ENCODE measurements at places on chromosomes 7 and 10.

- no peak for DNase-seq
Measured at GRCh38 chr7:96023387-96023786, 251.0 kb downstream of the DYNC1I1 start.

- no peak for DNase-seq
Measured at GRCh38 chr10:69662901-69663300, 32.9 kb downstream of the FAM241B start.

DNA sequence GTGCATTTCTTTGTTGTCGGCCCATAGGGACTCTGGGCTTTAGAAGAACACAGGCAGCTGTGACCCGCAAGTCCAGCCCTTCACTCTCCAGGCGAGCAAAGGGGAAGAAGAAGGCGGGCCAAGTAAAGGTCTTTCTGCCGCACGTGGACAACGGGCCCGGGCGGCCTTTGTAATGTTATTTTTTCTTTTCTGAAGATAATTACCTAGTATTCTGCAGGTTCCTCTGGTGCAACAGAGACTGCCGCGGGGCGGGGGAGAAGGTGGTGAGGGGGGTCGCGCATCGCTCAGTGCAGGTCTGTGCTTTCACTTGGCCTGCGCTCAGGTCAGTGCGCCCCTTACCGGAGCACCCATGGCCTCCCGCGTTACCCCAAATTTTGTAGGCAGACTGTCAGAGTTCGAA lies 7.1 kb upstream of the TBX20 start:
- no peak for DNase-seq

DNA sequence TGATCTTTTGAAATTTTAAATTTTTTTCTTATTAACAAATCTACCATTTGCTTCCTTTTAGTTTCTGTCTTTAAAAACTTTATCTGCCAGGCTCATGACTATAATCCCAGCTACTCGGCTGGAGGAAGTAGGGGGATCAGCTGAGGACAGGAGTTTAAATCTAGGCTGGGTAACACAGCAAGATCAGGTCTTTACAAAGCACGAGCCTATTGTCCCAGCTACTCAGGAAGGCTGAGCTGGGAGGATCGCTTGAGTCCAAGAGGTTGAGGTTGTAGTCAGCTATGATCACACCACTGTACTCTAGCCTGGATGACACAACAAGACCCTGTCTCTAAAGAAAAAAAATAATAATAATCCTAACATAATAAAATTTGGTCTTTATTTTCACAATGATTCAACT lies 17.5 kb downstream of the DPY19L1 start:
- DNase-seq = no peak

DNA sequence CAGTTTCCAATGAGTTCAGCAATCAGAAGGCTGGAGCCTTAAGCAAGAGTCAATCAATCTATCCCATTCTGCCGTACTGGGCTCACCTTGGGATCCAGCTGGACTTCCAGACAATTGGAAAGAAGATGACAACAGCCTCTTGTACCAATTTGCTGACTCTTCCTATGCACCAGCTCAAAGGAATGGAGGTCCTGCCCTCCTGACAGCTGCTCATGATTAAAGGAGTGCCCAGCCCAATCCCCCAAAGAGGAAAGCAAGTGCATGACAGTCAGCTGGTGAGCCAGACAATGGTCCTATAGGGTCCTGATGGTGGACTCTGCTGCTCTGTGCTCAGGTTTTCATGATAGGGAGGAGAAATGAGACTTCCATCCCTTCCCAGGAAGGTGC lies 25.1 kb downstream of the VSTM4 start:
- DNase-seq = no peak

GRCh38 chr7:131385039-131385605 lies 57.4 kb downstream of the MKLN1 start:
- DNase-seq = no peak

- DNase-seq = no peak
Measured at GRCh38 chr10:58791137-58791536, 278.5 kb downstream of the BICC1 start.

GRCh38 chr10:24118246-24118645 lies 90.7 kb upstream of the KIAA1217 start:
- DNase-seq = no peak

DNA sequence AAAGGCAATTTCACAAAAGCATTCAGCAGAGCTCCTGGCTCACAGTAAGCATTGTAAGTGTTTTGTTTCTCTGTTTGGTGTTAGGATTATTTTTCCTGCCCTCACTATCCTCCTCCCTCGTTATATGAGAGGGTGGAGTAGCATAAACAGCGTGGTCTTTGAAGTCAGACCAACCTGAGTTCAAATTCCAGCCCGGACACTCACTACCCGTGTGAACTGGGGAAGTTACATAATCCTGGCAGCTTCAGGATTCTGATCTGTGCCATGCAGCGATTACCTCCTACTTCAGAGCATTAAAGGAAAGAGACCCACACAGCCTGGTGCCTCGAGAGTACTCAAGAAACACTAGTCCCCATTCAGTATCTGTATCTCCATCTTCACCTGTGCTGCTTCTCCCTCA lies 386.5 kb downstream of the INHBA start:
- DNase-seq = no peak

- no peak for DNase-seq
Measured at GRCh38 chr10:67976292-67977245, 92.1 kb downstream of the SIRT1 start.

DNA sequence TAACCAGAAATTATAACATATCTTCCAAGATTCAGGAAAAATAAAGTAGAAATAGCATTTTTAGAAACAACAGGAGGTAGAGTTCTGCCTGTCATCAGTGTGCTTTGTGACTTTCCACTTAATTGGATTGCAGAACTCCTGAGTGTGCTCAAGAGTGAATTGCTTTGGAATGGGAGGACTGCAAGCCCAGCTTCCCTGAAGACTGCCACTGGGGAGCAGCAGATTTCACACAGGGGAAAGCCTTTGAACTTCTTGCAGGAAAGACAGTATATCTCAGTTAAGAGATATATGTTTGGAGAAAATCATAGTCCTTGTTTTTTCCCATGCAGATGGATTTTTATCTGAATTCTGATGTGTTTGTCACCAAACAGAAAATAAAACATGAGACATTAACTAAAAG lies 124.5 kb downstream of the TMEM168 start:
- DNase-seq = no peak

DNA sequence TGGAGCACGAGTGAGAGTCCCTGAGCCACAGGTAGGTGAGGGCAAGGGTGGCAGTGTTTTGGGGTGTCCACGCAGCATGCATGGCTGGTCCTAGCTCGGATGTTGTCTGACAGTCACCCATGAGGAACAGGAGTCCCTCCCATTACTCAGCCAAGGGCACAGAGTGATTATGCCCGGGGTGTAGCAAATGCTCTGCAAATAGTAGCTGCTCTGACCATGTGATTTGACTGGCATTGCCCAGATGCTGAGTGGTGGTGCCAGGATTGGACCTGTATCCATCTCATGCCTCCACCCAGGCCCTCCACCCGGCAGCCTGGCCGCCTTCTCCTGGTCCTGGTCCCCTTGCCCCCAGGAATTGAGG lies 150.8 kb downstream of the GRK5 start:
- no peak for DNase-seq

DNA sequence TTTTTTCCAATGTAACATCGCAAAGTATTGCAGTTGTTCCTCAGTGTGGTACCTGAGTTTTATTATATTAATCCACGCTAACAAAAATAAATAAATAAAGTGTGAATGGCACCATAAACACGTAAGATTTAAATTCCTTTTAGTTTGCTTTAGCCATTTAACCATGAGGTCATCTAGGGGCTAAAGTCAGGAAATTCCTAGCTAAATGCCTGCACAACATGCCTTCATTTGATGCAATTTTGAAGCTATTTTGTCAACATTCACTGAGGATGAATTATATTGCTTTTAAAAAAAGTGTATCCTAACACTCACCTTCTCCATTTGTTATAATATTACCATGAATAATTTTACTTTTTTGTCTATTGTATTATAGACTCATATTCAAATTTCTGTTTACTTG lies 714.4 kb downstream of the GATA3 start:
- no peak for DNase-seq

- no peak for DNase-seq
Measured at GRCh38 chr10:84084342-84084741, 55.0 kb upstream of the GHITM start.

DNA sequence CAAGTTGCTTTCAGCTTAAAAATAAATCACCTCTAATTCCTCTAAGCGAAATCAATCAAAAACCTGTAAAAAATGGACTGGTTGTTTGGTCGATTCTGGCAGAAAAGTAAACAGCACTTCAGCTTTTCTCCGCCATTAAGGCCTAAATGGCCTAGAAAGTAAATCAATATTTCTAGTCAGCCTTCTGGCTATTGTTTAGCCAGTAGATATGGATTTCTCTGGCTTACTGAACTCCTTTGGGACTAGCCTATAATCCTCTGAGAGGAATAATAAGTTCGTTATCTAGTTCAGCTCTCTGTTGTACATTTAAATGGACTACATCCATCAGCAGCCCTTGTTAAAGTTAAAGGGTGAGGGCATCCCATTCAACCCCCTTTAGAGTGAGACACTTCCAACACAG lies 400.1 kb upstream of the ETV1 start:
- DNase-seq = no peak

GRCh38 chr10:110487411-110488331 lies 10.0 kb upstream of the DUSP5 start:
- DNase-seq = no peak

- no peak for DNase-seq
Measured at GRCh38 chr7:98334081-98334480, 52.6 kb downstream of the BRI3 start.

DNA sequence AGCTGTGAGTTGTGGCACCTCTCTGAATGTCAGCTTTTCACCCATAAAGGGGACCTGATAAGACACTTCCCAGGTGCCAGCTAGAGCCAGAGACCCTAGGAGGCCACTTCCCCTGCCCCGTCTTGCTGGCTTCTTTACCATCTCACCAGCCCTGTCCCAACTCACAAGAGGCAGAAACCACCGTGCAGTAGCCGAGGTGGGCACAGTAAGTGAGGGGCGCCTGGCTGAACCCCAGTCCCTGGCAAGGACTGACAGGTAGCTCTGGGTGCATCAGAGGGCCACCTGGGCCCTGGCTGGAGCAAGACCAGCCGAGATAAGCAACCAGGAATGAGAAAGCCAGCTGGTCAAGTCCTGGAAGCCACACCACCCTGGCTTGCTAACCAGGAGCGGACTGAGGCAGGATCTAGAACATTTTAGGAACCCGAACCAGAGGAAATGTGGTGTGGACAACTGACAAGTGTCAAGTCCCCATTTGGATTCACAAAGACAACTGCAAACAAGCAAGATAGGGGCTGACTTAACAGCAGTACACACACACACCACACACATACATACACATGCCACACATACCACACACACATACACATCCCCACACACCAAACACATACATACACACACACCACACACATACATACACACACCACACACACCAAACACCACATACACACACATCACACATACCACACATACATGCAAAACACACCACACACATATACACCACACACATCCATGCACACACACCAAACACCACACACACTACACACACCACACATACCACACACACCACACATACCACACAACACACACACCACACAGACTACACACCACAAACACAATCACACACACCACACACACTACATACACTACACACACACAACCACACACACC lies 20.8 kb downstream of the OGDHL start:
- DNase-seq = no peak

Data from stimulated activated CD4-positive, alpha-beta T cell treated with anti-CD3 and anti-CD28 coated beads, TNF-alpha, amount 100 ng/mL, for 1 hour (primary cell).